ENCODE measurements at places on chromosomes 16 and 17.

DNA sequence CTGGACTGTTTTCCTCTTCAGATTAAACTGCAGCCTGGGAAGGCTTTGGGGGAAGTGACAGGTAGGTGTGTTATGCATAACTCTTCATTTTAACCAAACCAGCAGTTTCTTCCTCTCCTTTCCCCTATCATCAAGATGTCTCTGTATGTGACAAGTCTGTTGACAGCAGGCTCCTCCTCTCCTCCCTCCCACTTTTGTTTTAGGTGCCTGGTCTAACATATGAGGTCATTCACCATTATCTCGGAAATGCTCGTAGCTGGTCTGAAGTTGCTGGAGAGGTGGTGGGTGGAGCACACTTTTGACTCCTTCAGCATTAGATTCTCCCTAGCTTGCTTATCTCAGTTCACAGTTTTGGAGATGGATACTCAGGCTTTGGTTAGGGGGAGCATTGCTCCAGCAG is 571.0 kb upstream of the EEF2KMT start:
- DNase-seq, result no peak

DNA sequence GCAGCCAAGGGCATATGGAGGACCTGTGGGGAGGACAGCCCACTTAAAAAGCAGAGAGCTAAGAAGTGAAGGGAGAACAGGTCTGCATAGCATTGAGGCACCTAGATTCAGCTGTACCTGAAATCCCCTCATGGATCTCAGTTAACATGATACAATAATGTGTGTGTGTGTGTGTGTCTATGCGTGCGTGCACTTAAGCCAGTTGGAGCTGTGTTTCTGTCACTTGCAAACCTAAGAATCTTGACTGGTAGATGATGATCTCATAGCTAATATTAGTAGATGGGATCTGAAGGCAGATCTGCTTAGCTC is 1.7 kb upstream of the ITPRIPL2 start:
- DNase-seq, result no peak

DNA sequence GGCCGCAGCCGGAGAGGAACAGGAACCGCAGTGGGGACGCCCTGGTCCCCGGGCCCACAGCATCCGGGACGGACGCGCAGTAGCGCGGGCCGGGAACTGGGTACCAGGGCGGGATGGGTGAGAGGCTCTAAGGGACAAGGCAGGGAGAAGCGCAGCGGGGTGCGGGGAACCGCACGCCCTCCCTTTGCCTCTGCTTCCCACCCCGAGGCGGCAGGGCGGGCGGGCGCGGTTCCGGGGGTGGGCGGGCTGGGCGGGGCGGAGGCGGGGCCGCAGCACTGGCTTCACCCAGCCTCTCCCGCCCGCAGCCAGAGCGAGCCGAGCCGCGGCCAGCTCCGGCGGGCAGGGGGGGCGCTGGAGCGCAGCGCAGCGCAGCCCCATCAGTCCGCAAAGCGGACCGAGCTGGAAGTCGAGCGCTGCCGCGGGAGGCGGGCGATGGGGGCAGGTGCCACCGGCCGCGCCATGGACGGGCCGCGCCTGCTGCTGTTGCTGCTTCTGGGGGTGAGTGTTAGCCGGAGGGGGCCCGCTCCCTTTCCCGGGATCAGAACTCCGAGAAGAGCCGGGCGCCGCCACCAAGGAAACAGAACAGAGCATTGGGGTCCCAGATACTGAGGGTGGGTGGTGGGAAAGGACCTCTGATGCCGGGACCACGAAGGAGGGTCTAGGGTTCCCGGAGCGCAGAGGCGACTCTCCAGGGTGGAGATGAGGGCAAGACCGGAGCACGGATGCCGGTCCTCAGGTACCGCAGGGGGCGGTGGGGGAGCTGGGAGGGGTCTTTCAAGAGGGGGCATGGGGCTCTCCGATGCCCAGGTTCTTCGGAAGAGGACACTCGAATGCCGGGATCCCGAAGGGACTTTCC is at the start of gene NGFR:
TSS of gene NGFR (plus strand) at position 308 of the 856 bp plus-strand sequence. CDS start at position 433, 125 bp downstream.
- no peak for DNase-seq

DNA sequence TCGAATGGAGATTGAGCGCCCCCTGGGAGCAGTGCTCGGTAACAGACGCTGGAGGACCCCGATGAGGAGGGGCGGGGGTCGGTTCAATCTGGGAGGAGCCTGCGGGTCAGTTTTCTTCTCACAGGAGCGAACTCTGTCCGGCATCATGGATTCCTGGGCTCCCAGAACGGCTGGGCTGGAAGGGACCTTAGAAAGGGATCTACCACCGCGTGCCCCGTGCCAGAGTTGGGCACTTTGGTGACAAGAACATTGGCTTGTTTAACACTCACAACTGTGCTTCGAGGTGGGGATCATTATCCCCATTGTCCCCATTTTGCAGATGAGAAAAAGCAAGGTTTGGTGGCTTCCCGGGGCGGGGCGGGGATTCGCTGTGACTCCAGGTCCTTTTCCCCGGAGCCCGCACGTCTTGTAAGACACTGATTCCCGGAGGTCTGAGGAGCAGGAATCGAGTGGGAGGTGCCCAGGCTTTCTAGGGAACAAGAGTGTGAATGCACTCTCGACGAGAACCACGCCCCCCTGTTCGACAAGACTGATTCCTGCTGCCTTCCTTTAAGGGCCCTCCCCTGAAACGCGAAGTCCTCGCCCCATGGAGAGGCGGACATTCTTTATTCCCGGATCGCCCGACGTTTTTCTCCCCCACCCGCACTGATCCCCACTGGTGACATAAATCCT is 1.5 kb upstream of the FBXL19 start:
- peak; percentile 75 for DNase-seq

DNA sequence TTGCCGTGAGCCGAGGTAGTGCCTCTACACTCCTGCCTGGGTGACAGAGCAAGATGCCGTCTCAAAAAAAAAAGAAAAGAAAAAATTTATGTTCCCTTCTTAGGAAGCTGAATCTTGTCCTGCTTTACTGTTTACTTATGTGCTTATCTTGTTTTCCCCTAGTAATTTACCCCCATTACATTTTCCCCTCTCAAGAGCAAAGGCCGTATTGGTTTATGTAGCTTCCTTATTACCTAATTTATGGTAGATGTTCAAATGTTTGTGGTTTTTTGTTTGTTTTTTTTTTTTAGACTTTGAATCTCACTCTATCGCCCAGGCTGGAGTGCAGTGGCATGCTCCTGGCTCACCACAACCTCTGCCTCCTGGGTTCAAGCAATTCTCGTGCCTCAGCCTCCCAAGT is 10.3 kb upstream of the SLC52A1 start:
- DNase-seq, result no peak

DNA sequence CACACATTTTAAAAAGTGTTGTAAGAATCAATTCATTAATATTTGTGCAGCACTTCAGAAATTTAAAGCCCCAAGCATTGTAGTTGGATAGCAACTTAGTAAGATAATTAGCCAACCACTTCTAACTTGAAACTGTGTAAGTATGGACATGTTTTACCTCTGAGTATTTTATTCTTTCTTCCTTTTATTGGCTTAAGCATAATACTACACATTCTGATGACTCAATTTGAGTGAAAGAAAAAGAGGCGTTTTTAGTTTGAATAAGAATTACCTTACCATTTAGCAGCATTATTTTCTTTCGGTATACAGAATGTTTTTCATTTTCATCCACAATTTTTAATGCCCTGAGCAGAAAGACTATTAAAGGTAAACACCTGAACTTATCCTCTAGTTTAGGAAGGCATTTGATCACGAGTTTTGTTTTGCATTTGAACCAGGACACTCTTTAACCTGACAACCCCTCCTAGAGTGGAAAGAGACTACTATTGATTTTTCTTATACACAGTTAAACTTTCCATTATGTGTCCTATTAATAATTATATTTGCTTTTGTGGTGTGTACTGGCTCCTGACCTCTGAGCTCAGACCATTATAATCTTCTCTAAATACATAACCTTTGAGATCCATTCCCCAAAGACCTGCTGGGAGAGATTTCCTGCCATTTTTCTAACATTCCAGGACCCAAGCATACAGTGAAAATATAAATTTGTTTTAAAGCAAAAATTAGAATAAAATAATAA is 9.2 kb downstream of the NACA2 start:
- DNase-seq, result no peak

GRCh38 chr16:10154389-10154788 is 27.8 kb downstream of the GRIN2A start:
- no peak for DNase-seq

DNA sequence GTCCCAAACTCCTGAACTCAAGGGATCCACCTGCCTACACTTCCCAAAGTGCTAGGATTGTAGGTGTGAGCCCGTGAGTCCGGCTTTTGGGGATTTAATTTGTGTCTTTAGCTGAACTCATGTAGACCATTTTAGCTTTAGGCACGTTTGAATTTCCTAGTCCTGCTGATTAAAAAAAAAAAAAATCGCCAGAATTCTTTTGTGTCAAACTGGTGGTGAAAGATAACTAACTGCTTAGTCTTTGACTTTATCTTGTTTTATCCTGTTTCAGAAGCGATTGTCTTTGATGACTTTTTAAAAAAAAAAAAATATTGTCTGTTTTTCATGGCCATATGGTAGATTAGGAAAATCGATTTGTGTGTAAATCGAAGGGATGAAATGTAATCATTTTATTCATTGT is 2.6 kb downstream of the RABEP1 start:
- DNase-seq, result no peak

DNA sequence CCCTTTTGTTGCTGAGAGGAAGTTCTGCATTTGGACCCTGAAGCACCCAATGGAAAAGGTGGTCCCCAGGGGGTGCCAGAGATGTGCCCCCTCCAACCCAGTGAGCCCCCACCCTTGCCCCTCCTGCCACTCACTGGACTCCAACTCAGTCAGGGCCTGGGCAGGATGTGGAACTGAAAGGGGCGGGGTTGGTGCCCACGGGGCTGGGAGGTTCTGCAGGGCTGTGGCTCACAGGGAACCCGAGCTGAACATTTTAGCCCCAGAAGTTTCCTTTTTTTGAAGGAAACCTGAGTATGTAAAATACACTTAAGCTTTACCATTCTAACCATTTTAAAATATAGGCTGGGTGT is 15.8 kb upstream of the OGFOD3 start:
- no peak for DNase-seq

DNA sequence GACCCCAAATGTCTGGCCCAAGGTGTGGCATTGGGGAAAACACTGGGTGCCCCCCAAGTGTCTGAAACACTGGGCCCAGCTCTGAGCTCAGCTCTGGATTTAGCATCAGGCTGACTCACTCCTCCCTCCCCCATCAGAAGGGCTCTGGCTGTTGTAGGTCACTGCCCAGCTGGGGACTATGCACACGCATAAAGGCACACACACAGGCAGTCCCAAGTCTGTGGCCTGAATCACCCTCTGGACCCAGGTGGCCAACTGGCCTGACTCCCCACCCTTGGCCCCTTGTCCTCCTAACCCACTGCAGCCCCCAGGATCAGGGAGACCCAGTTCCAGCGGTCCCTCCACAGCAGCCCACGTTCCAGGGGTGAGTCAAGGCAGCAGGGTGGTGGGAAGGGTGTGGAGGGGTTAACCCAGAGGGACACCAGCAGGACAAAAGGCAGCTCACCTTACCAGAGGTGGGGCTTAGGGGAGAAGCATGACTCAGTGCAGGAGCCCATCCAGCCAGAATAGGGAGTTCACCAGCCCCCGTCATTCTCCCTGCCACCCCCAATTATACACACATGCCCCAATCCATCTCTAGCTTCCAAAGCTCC is 47.0 kb downstream of the MYO18A start:
- DNase-seq, result no peak

DNA sequence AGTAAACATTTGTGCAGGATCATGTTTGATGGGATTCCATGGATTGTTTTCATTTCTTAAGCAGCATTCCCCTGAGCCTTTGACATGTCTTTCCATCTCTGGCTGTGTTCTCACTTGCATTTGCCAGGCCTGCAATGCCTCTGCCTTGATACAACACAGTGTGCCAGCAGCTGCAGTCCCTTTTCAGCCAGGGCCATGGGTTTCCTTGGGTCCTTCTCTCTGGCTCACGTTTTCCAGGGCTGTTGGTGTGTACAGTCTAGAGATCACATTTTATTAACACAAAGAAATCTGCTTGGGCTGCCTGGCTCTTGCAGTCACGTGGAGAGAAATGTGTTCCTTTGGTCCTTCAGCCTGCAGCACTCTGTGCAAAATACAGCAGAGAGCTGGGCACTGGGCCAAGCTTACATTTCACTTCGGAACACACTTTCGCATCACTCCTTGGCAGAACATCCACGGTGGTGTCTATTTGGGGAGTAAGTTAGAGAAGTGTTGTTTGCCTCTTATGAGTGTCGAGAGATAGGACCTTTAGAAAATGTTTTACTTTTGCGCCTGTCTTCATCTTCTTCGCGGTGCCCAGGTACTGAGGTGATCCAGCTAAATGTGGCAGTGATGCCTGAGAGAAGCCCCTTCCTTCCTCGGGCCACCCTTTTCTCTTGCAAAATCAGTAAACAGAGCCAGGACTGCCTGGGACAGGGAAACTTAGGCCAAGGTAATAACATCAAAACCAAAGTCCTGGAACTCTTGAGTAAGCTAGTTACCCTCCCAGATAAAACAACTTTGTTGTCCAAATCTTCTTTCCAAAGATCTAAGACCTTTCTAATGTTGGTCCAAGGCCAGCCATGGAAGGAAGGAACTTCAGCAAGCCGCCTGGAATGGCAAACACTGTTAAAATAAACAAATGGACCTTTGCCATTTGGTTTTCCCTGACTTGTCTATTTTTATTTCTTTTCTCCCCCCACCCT is 20.9 kb downstream of the HLF start:
- DNase-seq, result no peak

DNA sequence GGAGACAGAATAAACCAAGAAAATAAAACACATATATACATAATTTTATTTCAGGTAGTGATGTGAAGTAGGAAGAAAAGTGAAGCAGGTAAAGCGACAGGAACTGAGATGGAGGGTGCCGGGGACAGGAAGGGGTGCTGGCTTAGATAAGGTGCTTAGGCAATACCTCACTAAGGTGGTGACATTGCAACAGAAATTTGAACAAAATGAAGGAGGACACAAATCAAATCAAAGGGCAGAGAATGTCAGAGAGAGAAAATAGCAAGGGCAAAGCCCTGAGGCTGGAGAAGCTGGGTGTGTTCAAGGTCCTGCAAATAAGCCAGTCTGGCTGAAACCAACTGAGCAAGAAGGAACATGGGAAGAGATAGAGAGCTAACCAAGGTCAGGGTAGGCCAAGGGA is 5.0 kb upstream of the CDYL2 start:
- no peak for DNase-seq

GRCh38 chr17:4738136-4739121 is 1.2 kb upstream of the ZMYND15 start:
- no peak for DNase-seq
